HFFc6 (cell line): ENCODE measurements at places on chromosomes 5 and 9.

DNA sequence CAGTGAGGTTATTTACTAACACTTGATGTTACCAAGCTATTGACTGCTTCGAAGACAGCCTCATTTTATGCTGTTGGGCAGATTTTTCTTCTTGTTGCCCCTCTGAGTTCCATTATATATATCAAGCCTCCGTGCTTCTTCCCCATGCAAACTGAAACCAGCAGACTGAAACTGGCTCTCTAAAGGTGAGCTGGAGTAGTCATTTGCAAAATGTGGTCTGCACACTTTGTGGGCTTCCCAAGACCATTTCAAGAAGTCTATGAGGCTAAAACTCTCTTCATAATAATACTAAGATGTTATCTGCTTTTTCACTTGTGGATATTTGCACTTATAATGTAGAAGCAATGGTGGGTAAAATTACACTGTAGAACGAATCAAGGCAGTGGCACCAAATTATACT, 13.9 kb downstream of the SLC36A1 start:
- H3K36me3 ChIP-seq = peaks cover 18% of the 10 kb centered on the region
- H3K27ac ChIP-seq = no peak overlapping the region
- DNase-seq = no peak
- H3K4me3 ChIP-seq = no peak overlapping the region
- H3K27me3 ChIP-seq = peaks cover 1% of the 10 kb centered on the region; the same call in 1 of the 2 replicates

- H3K27ac ChIP-seq = no peak overlapping the region
- peaks cover 5% of the 10 kb centered on the region; the same call in 1 of the 2 replicates for H3K4me1 ChIP-seq
- H3K36me3 ChIP-seq = no peaks in the 10 kb centered on the region
- peaks cover 41% of the 10 kb centered on the region for H3K27me3 ChIP-seq
- DNase-seq = no peak
Observed at GRCh38 chr9:133580419-133580738, 28.8 kb downstream of the FAM163B start.

DNA sequence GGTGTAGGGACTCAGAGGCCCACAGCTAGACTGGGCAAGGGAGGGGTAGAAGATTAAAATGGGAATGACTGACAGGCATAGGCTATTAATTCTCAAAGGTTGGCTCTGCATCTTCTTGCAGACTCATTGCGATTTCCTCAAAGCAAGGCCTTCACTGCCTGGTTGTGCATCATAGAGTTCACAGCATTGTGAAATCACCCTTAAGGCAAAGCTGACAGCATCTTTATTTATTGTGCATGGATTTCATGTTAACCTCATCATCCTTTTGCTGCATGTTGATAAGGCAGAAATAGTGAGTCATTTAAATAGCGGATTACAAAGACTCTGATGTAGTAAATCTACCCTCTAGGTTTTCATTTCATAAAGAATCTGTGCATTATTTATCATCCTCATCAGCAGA, 13.6 kb upstream of the PALM2AKAP2 start:
- peaks cover 6% of the 10 kb centered on the region for H3K27me3 ChIP-seq
- H3K27ac ChIP-seq = peak overlapping the region; percentile 76; the same call in 1 of the 2 replicates
- no peaks in the 10 kb centered on the region for H3K36me3 ChIP-seq
- peaks cover 46% of the 10 kb centered on the region for H3K4me1 ChIP-seq
- H3K4me3 ChIP-seq = no peak overlapping the region

DNA sequence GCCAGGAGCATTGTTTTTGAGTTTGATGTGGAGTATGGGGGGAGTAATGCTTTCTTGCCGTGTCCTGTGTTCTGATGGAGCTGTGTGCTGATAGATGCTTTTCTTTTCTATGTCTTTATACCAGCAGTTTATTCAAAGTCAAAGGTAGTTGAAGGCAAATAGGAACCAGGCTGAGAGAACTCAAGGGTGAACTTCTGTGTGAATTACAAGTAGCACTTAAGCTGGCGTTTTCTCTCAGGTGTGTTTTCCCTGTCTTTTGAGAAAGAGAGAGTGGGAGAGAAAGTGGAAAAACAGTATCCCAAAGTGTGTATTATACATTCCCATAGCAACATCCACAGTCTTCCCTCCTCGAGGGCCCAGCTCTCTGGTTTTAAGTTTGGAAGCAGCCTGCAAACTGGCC, 1.5 kb downstream of the TNFAIP8 start:
- no peak for DNase-seq
- H3K36me3 ChIP-seq = no peaks in the 10 kb centered on the region
- H3K27ac ChIP-seq = no peak overlapping the region
- H3K27me3 ChIP-seq = no peaks in the 10 kb centered on the region
- H3K4me3 ChIP-seq = peak overlapping the region; percentile 98

DNA sequence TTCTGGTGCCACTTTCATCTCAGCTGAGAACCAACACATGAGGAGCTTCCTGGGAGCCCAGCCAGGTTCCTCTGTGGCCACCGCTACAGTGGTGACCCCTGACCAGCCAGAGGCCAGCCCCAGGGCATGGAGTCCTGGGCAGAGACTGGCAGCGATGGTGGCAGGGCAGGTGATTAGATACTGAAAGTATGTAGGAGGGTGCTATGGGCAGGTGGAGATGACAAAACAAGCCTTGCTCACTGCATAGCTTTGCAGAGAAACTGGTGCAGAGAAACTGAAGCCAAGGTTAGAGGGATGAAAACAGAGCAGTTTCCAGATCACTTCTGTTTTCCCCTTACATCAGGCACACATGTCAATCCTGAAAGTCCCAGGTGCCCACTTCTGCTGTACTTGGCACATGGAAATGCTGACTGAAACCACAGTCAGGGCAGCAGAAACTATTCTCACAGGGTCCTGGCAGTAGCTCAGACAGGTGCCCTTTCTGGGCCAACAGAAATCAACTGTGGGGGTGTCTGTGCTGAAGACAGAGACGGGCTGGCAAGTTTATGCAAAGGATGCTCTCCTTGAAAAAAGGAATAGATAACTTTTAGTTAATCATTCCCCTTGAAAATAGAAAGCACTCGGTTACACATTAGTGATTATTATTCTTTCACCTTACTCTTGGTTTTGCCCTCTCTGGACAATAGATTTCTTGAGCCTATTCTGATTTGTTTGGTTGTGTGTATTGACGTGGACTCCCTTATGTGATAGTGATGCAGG, 90.3 kb downstream of the ANKRD55 start:
- no peaks in the 10 kb centered on the region for H3K36me3 ChIP-seq
- H3K4me3 ChIP-seq = no peak overlapping the region
- H3K4me1 ChIP-seq = peaks cover 37% of the 10 kb centered on the region
- no peak for DNase-seq
- H3K27me3 ChIP-seq = peaks cover 3% of the 10 kb centered on the region; the same call in 1 of the 2 replicates
- no peak overlapping the region for H3K27ac ChIP-seq
